Activated T-cell treated with anti-CD3 and anti-CD28 coated beads for 4 hours (primary cell): ENCODE measurements at places on chromosomes 11 and 22.

- no peak for DNase-seq
Measured at GRCh38 chr11:46291441-46292150, 14.1 kb downstream of the CREB3L1 start.

DNA sequence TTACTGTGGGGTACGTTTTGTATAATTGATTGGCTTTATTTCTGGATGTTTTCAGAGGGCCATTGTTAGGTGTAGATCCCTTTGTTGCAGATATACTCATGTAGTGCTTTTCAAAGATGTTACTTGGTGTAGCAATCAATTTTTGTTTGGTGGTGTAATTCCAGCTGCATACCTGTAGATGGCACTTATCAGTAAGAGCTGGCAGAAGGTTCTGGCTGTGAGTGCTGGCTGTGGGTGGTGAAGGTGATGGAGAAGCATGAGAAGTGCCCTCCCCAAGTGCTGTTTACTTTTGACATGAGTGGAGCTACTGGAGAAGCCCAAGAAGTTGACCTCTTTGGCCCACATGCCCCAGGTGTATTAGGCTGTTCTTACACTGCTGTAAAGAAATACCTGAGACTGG is 1074.9 kb downstream of the FAM181B start:
- no peak for DNase-seq

GRCh38 chr22:28936200-28936599 is 52.8 kb downstream of the ZNRF3 start:
- DNase-seq: no peak

DNA sequence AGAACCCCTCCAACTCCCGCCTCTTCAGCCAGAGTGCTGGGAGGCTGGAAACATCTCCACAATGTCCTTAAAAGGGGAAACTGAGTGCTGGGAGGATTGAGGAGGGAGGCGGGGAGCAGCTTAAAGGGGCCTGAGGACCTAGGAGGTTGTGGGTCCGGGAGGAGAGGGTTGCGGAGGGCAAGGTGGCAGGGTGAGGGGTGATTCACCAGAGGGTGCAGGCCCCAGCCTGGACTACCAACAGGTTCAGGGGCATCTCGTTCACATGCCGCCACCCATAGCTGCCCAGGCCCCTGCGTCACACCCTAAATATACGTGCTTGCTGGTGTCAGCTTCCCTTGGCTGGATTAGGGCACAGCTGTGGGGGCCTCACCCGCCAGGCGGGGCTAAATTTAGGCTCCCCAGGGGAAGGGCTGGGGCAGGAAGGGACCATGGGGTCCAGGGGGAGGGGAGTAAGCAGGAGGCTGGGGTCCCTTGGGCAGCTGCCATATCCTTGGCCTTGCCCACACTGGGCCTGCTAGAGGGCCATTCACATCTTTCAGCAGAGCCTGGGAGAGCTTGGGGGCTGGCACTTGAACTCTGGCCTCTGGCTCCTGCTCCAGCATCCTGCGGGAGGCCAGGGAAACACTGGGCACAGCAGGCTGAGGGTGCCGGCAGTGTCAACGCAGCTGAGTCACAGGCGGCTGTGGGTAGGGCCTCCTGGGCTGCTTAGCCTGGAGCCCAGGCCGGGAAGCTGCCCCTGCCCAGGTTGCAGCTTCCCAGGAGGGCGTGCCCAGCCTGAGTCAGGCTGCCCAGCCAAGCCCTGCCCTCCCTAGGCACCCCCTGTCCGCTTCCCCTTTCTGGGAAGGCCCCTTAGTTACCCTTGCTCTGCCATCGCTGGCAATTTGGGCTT is 1.3 kb downstream of the EHBP1L1 start:
- DNase-seq: no peak

DNA sequence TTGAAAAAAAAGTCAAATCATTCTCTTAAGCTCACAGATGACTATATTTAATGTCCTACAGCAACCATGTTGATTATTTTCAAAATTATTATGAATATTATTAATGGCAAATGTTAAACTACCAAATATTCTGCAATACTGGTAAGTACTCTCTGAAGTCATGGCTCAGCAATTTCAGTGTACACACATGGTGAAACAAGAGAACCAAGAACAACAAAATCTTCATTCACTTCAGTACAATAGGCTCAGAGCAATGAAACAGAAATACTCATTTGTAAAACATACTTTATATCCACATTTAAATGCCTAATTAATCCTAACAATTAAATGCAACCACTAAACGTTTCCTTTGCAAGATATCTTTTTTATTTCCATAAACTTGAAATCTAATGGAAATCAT is 347.2 kb downstream of the TTC28 start:
- no peak for DNase-seq

DNA sequence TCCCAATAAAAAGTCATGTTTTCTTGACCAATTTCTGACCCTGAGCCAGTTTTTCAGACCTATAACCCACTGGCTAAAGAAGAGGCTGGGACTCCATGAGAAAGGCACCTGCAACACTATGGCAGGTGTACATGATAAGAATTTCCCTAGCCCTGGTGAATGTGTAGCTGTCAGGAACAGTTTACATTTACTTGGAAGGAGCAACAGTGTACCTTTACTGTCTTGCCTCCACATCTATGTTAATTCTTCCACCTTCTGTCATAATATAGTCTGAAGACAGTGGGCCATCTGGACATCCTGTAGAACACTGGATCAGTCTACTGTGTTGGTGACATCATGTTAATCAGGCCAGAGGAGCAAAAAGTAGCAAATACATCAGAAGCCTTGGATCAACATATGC is 72.1 kb upstream of the CD82 start:
- no peak for DNase-seq

DNA sequence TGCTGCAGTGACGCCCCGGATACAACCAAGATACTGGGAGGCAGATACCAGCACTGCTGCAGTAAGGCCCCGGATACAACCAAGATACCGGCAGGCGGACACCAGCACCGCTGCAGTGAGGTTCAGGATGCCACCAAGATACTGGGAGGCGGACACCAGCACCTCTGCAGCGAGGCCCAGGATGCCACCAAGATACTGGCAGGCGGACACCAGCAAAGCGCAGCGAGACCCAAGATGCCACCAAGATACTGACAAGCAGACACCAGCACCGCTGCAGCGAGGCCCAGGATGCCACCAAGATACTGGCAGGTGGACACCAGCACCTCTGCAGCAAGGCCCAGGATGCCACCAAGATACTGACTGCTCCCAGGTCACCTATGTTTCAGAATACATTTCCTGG is 225.2 kb downstream of the BRD1 start:
- no peak for DNase-seq

DNA sequence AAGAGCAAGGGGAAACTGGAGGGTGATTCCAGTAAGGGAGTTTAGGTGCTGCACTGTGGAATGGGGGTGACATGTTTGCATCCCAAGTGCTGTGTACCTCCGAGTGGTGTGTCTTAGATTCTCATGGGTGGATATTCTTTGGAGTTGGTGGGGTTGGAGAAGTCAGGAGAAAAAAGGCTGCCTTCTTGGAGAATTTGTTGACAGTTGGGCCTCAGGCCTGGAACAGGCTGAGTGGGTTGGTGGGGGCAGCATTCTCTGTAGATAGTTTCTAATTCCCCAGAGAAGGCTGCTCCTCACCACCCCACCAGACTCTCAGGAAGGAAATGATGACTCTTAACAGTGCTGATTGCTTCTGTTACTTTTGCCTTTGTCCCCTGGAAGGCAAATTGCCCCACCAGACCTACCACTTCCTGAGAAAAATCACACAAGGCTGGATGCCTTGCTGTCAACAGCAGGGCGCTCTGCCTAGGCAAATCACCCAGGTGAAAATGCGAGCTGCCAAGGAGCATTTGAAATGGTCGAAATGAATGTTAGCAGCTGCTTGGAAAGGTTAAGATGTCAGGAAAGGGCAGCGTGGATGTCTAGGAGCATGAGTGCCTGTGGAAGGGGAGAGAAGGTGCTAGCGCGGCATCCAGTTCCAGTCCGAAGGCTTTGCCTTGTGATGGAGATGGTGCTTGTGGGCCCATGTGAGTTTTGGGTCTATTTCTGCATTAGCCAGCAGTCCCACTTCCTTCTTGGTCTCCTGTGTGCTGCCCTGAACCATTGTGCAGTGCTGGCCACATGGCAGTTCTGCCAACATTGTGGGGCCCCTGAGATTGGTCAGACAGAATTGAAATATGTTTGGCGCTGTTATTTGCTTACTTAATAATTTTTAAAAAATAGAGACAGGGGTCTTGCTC is 29.7 kb upstream of the SORL1-AS1 start:
- peak; percentile 43 for DNase-seq

GRCh38 chr11:130601764-130602460 is 153.5 kb downstream of the ADAMTS15 start:
- no peak for DNase-seq

DNA sequence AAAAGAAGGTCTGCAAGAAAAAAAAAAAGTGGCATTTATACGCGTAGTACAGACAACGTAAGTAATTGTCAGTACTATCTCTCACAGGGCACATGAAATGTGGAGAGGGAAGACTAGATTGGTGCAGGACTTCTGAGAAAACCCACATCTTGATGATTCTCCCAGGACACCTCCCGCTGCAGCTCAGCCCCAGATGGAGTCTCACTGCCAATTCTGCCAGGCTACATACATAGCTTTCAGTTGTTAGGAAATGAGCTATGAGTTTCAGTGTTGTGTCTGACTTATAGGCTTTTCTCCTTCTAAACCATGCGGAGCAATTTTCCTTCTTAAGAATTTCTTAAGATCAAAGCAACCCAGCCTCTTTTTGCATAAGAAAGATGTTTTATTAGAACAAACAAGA is 9.6 kb downstream of the OR5A2 start:
- no peak for DNase-seq

DNA sequence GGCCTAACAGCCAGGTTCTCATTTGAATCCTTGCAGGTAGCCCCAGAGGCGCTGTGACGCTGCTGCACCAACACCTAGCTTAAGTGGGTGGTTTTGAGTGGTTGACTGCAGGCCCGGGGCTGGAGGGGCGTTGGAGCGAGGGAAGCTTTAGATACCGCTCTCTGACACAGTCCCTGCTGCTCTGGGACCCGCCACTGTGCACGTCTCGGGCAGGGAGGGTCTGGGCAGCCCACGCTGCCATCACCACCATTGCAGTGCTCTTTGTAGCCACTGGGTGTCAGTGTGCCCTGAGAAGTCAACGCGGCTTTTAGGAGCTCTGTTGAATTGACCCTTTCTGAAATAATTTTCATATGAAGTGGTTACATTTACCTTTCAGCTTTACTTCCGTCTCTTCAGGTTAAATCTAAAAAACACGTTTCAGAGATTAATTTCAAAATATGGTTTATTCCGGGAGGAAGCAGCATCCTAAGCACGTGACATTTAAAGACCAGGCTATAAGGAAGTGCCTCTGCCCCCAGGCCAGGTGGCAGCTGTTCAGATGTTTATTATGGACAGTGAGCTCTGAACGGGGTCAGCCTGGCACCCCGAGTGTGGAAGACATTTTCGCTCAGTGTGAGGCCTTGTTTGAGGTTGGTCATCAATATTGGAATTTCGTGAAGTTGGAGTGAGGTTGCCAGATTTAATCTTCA is 30.9 kb upstream of the PARVB start:
- DNase-seq: peak; percentile 40

DNA sequence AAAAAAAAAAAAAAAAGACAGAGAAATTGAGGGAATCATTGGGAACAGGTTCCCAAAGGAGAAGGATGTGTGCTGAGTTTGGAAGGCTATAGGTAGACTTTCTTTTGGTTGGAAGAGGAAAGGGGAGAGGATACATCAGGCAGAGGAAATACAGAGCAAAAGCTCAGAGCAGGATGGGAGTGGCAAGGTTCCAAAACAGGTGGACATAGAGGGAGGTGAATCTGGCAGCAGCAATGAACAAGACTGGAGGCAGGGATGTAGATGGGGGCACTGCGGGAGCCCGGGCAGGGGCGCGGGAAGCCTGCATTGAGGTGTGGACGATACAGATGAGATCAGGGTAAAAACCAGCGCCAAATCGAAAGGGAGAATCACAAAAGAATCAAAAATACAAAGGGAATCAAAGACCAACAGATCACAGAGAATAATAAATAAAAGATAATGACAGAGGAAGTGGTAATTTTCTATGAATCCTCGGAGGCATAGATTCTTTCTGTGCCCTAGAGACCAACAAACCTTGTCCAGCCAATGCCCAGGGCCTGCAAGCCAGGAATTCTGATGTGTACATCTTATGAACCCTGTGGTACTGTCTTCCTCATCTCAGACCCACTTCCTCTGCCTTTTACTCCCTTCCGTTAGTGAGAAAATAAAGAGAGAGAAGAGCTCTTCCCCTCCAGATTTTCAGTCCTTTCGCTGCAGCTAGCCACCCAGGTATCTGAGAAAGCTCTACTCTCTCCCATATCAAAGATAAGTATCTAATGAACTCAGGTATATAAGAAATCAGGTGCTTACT is 70.3 kb downstream of the SLC1A2 start:
- DNase-seq: no peak

DNA sequence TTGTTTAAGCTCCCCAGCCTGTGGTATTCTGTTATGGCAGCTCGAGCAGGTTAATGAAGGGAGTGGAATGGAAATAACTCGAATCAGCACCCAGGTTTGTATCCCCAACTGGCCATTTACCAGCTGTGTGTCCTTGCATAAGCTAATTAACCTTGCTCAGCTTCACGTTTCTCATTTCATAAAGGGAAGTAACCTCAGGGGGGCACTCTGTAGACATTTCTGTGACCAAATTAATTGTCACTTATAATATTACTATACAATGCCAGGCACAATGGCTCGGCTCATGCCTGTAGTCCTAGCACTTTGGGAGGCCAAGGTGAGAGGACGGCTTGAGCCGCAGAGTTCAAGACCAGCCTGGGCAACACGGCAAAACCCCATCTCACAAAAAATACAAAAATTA is 13.8 kb downstream of the ADA2 start:
- DNase-seq: no peak

DNA sequence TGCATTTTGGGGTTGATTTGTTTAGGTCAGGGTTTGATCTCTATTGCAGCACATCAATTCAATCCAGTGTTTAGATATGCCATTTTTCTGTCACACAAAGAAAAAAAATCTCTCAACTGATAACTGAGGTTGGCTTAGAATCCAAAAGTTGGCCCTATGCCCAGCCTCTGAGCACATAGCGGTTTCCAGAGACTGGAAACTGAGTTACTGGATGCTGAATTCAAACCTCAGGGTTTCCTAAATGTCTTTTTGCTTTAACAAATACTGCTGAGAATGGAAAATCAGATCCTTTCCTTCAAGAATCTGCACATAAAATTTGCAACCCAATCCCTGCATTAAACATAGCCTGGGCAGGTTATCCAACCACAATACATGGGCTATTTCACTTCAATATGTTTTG is 4.0 kb downstream of the P4HA3 start:
- no peak for DNase-seq

- DNase-seq: no peak
Measured at GRCh38 chr11:130118165-130118564, 41.4 kb upstream of the ST14 start.
